ENCODE measurements at places on chromosomes 13 and 19.

- no peak for DNase-seq
These were observed 78.9 kb upstream of the ANKRD10 start for GRCh38 chr13:110993788-110994187.

- no peak for DNase-seq
These were observed 9.4 kb downstream of the NLRP7 start for GRCh38 chr19:54937926-54938325.

DNA sequence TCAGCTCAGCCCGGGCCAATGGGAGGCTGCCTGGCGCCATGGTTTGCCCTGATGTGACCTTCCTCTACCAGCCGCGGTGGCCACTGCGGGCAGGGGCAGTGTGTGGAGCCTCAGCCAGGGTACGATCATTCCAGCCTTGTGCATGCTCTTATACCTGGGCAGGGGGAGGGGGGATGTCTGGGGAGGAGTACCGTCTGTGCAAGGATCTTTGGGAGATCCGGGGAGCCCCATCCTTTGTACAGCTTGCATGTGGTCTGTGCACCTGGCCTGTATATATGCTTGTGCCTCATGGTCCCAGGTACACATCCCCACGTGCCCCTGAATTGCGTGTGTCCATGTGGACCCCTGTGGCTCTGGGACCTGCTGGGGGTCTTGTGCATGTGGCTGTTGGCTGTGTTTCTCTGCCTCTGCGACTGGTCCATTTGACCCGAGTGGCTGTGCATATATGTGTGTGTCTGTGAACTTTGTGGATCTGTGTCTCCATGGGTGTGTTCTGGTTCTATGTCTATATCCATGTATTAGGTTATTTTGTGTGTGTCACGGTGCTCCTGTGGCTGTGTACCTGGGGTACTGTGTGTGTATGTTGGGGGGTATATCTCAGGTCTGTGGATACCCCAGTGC lies 12.8 kb upstream of the NANOS3 start:
- no peak for DNase-seq

GRCh38 chr19:39738814-39739213 lies 985 bp upstream of the CLC start:
- no peak for DNase-seq

- no peak for DNase-seq
These were observed 6.6 kb upstream of the MLNR start for GRCh38 chr13:49213539-49213938.

DNA sequence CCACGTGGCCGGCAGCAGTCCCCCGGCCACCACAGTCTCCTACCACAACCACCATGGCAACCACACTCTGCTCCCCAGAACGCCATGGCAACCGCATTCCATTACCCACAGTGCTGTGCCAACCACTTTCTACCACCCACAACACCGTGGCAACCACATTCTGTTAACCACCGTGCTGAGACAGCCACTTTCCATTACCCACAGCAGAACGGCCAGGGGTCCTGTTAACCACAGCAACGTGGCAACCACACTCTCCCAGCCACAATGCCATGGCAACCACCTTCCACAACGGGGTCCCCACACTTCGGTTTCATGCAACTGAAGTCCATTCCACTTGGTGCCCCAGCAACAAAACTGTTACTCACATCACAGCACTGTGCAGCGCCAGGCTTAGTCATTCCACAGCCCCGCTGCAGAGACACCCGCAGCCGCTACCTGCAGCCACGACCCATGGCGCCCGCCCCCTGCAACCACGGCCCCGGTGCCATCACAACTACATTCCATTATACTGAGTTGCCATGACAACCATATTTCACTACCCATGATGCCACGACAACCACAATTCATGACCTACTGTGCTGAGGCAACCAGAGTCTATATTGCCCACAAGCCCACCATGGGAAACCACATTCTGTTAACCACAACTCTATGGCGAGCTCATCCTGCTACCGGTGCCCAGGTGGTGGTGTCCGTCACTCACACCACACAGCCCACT lies 10.0 kb downstream of the DPF1 start:
- DNase-seq: no peak

- DNase-seq: no peak
These were observed 1597.6 kb downstream of the EFNB2 start for GRCh38 chr13:104937881-104938280.
